ENCODE measurements at places on chromosomes 13 and 19.

DNA sequence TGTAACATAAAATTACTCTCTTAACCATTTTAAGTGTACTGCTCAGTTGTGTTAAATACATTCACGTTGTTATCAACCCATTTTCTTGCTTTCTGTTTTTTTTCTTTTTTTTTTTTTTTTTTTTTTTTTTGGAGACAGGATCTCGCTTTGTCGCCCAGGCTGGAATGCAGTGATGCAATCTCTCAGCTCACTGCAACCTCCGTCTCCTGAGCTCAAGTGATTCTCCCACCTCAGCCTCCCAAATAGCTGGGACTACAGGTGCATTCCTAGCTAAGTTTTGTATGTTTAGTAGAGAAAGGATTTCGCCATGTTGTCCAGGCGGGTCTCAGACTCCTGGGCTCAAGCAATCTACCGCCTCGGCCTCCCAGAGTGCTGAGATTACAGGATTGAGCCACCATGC lies 42.5 kb upstream of the C13orf42 start:
- no peak for DNase-seq

DNA sequence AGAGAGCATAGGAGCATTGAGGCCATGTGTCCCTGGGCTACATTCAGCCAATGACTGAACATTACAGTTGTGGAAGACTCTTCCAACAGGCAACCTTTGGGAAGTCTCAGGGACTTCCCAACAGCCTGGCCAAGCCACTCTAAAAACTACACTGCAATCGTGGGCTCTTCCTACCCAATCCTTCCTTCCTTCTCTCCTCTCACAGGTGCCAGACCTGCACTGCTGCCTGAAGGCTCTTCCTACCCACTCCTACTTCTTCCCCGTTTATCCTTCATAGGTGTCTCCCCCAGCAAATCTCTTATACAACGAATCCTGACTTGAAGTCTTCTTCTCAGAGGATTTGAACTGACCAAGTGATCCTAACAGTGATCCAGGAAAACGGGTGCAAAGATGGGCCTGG lies 47.1 kb upstream of the MBNL2 start:
- DNase-seq = no peak

DNA sequence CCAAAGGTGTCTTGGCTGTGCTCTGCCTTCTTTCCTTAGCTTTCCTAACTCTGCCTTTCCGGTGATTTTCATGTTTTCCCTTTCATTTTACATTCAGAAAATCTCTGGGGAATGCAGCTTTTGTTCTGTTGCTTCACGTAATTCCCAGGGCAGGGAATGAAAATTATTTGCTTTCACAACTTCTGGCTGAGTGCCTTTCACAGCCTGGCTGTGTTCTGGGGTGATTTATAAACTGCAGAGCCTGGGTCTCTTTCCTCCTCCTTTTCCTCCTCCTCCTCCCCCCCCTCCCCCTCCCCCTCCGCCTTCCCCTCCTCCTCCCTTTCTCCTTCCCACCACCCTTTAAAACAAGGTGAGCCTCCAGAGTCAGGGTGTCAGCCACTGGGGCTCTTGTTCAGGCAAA lies 84.3 kb downstream of the RNASEH2B start:
- no peak for DNase-seq

DNA sequence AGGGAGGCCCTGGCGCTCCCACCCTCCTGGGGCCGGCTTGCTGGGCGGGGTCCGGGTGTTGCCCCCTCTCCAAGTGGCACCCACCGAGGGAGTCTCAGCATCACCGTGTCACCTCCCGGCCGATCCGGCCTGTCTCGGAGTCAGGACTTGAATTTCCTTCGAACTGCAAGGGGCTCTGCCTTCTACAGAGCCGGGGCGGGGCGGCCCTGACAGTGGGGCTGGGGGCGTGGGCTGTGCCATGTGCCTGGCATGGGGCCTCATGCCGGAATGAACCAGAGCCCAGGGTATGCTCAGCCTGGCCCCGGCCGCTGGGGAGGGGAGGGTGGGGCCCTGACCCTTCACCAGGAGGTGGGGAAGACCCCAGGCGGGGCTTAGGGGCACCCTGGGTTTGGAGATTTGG lies 47.0 kb upstream of the TCF3 start:
- DNase-seq = no peak

GRCh38 chr19:5503598-5503997 lies 48.4 kb downstream of the ZNRF4 start:
- no peak for DNase-seq

GRCh38 chr19:43780706-43781525 lies at the start of gene KCNN4:
Gene KCNN4, minus strand, starts transcription at chr19:43780973. Its CDS starts 112 bp downstream, at chr19:43780861.
- DNase-seq = peak; percentile 63

- no peak for DNase-seq
Observed at GRCh38 chr19:57682226-57682766, 519 bp downstream of the ZNF551 start.

DNA sequence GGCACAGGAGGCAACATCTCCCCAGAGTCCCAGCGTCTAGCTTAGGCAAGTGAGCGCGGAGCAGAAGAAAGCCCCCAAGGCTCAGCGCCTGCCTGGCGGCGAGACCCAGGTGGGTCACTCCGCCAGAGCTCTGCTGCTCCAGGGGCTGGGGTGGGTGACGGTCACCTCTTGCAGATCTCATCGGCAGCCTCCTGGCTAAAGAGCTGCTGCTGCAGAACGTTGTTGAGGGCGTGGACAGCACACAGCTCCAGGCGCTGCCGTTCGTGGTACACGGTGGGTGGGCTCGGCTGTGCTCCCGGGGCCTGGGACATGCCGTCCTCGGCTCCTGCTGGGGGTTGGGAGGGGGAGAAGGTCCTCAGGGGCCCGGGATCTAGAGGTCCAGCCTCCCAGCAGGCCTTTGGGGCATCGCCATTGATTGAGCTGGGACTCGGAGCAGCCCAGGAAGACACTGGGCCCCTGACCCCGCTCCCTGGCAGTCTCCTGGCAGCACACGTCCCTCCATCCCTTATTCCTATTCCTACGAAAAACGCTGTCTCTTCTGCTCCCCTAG lies 795 bp downstream of the JOSD2 start:
- DNase-seq = no peak

DNA sequence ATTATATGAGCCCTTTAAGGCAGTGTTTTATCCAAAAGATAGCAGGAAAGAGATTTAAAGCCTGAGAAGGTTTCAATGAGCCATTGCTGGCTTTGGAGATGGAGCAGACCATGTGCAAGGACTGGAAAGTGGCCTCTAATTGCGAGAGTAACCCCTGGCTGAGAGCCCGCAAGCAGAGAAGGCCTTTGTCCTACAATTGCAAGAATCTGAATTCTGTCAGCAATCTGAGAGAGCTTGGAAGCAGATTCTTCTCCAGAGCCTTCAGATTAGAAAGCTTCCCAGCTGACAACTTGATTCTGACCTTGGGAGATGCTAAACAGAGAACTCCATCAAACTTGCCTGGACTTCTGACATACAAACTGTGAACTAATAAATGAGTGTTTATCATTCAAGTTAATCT lies 528.7 kb upstream of the KLF12 start:
- no peak for DNase-seq

DNA sequence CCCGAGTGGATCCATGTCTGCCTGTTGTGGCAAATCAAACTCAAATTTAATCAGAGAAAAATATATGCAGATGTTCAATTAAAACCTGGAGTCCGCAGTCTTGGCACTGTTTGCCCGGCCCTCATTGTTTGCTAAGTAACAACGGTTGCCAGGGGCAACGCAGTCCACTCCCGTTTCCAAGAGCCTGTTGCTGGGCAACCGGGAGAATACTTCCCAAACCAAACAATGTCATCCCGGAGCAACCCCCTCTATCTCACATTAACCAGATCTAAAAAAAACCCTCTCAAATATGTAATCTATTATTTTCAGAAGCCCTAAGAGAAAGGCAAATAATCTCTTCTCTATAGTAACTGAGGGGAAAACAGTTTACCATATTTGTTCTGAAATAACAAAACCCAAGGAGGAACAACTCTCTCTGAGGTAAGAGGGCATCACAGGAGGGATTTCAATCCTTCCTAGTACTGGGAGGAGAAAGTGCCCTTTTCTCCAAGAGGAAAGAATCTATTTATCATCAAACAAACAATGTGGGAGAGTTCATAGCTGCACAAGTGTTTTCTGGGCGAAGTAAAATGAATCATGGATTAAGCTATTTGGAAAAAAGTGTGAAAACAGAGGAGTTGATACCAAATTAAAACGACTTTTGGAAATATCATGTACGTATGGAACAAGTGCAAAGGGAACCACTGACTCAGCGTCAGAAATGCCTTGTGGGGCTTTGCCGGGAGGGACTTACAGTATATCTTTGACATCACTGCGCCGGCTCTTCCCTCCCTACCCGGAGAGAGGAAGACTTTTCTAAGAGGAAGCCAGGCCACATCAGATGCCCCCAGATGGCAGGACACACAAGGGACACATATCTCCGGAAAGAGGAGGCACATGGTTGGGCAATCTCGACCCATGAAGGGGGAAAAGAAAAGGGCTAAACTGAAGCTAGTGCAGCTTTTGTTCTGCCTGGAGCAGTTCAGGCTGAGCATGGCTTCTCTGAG lies 43.3 kb downstream of the RFX2 start:
- DNase-seq = no peak

GRCh38 chr13:78305171-78305570 lies 298.2 kb downstream of the POU4F1 start:
- DNase-seq = no peak

DNA sequence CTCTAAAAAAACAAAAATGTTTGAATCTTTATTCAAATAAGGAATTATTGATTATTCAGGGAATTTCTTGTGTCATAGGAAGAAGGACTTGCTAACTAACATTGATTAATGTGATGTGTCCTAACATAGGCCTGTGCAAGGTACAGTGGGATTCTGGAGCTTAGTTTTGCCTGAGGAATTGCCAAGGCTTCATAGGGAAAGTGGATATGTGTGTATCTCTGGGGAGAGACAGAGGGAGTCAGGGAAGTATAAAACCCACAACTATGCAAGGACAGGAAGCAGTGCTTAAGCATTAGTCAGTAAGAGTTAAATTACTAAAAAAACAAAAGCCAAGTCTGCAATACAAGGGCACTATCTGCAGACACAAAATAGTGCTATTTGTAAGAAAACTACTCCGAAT lies 59.6 kb downstream of the WDFY2 start:
- DNase-seq = no peak

GRCh38 chr13:41859565-41859964 lies 101.3 kb downstream of the VWA8 start:
- no peak for DNase-seq

DNA sequence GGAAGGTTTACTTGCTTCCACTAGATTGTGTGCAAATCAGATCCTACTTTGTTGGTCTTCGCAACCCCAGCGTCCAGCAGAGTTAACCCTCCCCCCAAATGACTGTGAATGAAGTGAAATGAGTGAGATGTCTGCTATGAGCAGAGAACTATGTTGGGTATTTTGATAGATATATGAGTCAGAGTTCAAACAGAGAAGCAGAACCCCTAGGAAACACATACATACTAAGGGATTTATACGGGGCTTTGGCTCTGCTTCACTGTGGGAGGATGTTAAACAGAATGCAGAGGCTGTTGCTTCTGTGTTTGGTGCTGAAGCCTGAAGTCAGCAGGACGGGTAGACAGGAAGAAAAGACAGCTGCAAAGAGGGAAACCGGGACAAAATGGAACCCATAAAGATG lies 197.0 kb downstream of the MZT1 start:
- no peak for DNase-seq

- DNase-seq = no peak
Observed at GRCh38 chr19:3682741-3683404, 17.4 kb downstream of the PIP5K1C start.

DNA sequence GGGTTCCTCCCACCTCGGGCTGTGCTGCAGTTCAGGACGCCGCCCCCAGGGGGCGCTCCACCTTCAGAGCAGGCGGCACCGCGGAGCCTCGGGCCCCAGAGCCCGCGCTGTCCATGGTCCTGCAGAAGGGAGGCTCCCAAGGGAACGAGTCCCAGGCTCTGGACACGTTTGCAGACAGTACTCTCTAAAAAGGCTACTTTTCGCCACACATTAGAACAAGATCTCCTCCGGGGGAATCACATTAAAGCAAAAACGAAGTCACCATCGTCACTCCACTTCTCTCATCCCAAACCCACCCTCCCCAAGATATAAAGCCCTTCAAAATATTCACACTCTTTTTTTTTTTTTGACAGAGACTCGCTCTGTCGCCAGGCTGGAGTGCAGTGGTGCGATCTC lies 4.6 kb upstream of the SIGLEC10 start:
- DNase-seq = peak; percentile 80

GRCh38 chr19:44636439-44637389 lies 7.0 kb upstream of the PVR start:
- DNase-seq = no peak

GRCh38 chr13:73861136-73861535 lies 273.1 kb downstream of the KLF12 start:
- no peak for DNase-seq

GRCh38 chr13:42539670-42540069 lies 34.3 kb upstream of the TNFSF11 start:
- no peak for DNase-seq

All from activated T-helper 9 cell treated with anti-CD3 and anti-CD28 coated beads, Interleukin-2, amount 50 U/mL, for 16 hours (primary cell).